ENCODE measurements at places on chromosomes 4 and X.

DNA sequence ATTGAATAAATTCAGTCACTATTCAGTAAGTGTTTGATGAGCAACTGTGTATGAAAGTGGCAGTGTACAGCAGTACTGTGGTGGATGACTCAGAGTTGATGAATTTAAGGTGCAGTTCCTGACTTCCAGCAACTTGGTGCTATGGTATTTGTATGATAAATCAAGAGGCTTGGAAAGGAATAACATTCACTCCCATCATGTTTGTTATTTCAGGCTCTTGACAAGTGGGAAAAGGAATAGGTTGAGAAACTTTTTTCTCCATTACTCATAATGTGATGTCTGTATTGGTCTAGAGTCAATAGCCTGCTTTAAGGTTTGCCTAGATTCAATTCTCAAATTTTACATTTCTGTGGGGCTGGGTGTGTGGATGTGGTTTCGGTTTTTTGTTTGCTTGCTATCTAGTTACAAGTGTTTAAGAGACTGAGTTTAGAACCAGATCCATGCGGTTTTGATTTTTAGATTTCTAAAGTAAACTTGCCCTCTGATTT, 35.1 kb upstream of the CYP2U1 start:
- DNase-seq = no peak

GRCh38 chrX:118637997-118638396, 89.4 kb upstream of the IL13RA1 start:
- DNase-seq = no peak

DNA sequence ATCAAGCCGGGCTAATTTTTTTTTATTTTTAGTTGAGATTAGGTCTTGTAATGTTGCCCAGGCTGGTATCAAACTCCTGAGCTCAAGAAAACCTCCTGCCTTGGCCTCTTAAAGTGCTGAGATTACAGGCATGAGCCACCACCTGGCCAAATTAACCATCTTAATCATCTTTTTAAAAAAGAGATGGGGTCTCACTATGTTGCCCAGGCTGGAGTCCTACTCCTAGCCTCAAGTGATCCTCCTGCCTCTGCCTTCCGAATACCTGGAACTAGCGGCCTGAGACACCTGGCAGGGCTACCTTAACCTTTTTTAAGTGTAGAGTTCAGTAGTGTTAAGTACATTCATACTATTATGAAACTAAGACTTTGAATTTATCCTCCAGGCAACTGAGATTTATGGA, 1.7 kb upstream of the RPS3A start:
- DNase-seq = no peak

GRCh38 chr4:1873776-1874175, 2.6 kb downstream of the NSD2 start:
- no peak for DNase-seq

DNA sequence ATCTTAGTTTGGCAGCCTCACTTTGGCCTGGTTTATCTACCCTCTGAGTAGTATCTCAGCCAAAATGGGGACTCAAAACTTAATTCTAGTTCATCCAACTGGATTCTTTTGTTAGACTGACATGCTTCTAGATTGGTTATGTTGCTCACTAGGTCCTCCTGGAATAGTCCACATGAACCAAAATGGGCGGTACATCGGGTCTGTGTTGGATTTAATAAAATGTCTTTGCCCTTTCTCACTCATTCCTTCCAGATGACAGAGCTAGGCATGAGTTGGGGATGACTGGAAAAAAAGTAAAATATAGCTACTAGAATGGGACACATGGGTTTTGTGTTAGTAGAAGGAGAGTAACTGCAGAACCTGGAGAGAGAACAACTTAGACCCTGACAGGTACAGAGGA, 247.9 kb downstream of the CCSER1 start:
- no peak for DNase-seq

GRCh38 chr4:35250331-35250730, 994.0 kb downstream of the ARAP2 start:
- no peak for DNase-seq

GRCh38 chr4:76074993-76075600, 588 bp downstream of the ART3 start:
- no peak for DNase-seq

DNA sequence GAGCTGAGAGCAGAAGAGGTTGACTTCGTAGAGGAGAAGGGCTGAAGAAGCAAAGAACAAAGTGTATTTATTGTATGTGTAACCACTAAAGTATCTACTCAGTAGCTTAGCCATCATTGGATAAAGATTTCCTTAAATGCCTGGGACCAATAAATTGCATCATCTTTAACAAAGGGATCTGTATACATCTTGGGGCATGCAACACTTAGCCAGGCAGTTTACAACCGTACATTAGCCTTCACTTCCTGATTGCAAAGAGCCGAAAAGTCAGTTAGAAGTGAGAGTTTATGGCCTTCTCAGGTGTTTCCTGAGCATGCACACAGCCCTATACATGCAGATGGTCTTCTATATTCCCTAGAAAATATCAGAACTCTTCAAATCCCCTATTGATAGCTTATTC, 68.0 kb upstream of the MAGED1 start:
- no peak for DNase-seq

GRCh38 chrX:31271615-31272471, 200.0 kb upstream of the FTHL17 start:
- DNase-seq = no peak

GRCh38 chr4:151559595-151559994, 150.6 kb downstream of the FHIP1A start:
- no peak for DNase-seq

DNA sequence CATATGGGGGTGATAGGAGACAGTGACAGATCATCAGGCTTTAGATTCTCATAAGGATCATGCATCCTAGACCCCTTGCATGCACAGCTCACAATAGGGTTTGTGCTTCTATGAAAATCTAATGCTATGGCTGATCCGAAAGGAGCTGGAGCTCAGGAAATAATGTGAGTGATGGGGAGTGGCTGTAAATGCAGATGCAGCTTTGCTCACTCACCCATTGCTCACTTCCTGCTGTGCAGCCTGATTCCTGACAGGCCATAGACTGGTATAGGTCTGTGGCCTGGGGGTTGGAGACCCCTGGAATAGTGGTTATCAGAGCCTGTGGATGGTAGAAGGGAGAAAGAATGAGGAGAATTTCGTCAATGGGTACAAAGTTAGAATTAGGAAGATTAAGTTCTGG, 2751.1 kb downstream of the ARAP2 start:
- no peak for DNase-seq

- DNase-seq = no peak
These were observed 16.8 kb downstream of the ARHGEF38 start for GRCh38 chr4:105569057-105569865.

- DNase-seq = no peak
These were observed 61.7 kb downstream of the HAND2 start for GRCh38 chr4:173468314-173468713.

DNA sequence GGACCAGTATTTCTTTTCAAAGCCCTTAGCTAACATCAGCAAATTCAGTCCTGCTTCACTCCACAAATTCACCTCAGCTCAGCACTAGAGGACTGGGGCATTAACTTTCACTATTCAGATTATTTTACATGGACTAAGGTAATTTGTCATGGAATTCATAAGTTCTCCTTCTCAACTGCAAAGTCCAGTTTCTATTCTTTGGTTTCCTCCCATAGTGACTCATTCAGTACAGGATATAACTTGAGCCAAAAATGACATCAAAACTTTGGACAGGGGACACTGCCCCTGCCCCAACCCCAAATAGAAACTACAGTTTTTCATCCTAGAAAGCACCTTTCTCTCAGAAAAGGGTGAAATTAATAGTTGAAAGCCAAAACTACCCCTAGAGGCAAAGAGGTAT, 52.7 kb downstream of the COX7B2 start:
- no peak for DNase-seq

- no peak for DNase-seq
These were observed 7.6 kb upstream of the CXCL5 start for GRCh38 chr4:74006009-74006476.

DNA sequence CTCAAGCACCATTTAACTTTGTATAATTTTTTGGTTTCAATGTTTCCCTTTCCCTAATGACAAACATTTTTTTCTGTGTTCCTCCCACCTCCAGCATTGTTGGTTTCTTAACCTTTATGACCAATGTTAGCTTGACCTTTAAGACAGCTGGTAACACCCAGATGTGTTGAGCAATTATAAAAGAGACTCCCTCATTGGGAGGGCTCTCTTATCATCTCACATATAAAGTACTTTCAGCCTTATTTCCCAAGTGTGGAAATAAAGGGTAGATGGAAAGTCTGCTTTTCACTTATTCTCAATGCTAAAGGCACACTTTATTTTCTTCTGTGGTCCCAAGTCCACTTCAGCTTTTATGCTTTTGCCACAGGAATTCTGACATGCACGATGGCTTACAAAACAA, 1420.4 kb downstream of the RAPGEF2 start:
- DNase-seq = no peak

- DNase-seq = no peak
These were observed 136.4 kb downstream of the TRIML1 start for GRCh38 chr4:188275686-188276085.

DNA sequence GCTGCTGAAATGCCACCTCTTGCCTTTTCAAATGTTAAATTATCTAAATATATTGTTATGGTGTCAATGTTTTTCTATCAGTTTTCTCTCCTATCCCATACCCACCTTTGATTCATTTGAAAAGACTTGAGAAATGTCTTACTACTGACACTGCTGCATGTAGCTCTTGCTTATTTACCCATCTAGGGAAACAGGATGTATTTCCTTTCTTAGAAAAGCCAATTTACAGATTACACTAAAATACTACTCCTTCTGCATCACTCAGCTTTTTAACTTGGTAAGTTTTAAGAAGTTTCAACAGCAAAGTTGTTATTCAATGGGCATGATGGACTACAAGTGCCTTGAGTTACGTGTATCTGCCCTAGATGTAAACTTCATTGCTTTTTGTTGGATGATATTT, 13.2 kb upstream of the KCNE5 start:
- no peak for DNase-seq

GRCh38 chr4:37666625-37667071, 19.5 kb downstream of the RELL1 start:
- DNase-seq = no peak

GRCh38 chr4:184531008-184531407, 56.7 kb upstream of the IRF2 start:
- DNase-seq = no peak

GRCh38 chr4:147103403-147103946, 157.8 kb upstream of the TTC29 start:
- DNase-seq = no peak

- peak; percentile 8 for DNase-seq
These were observed 66.1 kb downstream of the NR3C2 start for GRCh38 chr4:148376151-148376550.

DNA sequence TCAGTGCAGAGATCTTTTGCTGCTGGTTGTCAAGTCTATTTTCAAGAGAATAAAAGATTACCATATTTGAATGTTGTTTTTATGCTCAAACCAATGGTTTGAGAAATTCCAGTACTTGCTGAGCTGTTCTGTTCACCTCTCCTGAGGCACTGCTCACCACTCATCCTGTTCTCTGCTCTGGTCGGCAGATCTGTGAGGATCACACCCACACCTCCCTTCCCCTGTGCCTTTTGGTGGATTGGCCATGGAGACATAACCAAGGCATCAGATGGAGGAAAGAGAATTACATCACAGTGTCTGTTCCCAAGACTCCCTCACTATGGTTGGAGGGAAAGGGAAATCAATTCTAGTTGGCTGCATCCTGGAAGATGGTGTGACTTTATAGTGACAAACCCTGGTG, 391.6 kb downstream of the ARHGAP24 start:
- DNase-seq = no peak

GRCh38 chrX:143429131-143429530, 88.1 kb downstream of the SPANXN3 start:
- DNase-seq = no peak

DNA sequence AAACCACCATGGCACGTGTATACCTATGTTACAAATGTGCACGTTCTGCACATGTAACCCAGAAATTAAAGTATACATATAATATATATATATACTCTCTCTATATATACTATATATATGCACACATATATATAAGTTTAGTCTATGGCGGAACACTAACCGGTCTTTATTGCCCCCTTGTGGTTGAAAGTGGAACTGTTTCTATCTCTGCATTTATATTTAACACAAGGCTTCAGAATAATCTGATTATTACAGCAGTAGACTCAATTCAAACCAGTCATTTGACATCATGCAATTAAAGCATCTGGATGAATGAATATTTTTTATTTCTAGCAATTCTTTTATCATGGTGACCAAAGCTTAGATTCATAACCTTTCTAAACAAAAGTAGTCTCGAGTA, 14.6 kb downstream of the RAB9B start:
- no peak for DNase-seq

DNA sequence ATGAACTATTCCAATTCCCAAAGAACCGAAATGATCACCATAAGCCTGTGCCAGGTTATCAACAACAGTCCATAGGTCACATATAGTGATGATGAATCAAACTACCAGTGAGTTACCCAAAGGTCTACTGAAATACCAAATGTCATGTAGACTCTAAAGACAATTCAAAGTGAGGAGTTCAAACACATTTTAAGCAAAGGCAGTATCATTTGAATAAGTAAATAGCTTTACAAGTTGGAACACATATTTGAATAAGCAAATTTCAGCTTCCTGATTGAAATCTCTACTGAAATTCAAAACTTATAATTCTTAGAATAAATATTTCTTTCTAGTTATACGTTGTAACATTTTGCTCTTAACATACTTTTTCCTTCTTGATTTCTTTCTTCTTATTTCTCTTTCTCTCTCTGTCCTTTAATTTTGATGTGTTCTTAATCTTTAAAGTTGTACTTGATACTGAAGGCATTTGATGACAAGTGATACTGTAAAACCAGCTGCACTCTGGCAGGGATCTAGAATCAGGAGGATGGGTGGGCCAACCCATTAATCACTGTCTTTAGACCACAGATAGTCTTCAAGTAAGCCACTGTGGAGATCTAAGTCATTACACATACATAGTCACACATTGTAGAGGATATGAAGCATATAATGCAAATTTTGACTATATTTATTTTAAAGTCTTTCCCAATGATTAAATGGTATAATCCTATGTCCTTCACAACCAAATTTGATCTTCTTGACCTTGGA, 34.5 kb downstream of the GABRA4 start:
- DNase-seq = no peak

DNA sequence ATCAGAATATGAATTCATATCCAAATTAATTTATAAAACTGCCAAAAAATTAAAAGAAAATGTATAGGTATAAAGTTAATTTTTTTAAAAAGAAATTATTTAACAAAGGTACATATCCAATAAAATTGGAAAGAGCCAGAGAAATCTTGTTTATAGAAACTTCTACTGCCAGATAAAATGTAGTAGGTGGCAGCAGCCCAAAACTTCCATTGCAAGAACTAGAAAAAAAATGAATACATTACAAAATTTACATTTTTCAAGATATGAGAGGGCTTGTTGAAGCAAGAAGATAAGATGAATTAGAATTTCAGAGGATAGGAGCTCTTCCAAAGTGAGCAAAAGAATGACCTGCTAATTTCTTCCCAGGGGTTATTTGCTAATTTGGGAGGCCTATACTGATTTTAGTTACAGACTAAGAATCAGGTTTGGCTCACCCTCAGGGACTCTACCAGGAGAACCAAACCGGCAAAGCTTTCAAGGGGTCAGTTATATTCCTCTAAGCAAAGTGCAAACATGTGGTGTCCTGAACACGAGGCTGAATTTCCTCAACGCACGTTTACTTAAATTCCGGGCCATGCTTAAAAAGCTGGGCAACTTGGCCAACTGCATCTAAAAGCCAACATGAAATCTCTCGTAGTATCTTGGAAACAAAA, 17.5 kb downstream of the ANKRD50 start:
- DNase-seq = no peak

GRCh38 chr4:69730002-69730401, 30.4 kb downstream of the SULT1B1 start:
- DNase-seq = no peak

- no peak for DNase-seq
These were observed 62.4 kb downstream of the ATXN3L start for GRCh38 chrX:13257223-13258051.

All from stimulated activated CD8-positive, alpha-beta memory T cell treated with anti-CD3 and anti-CD28 coated beads, Interleukin-4, amount 100 ng/mL, for 1 hour (primary cell).